Stimulated activated CD8-positive, alpha-beta memory T cell treated with anti-CD3 and anti-CD28 coated beads, Interleukin-4, amount 100 ng/mL, for 4 hours (primary cell): ENCODE measurements at places on chromosomes 4 and X.
A peak's percentile ranks its signal among the peaks of the same experiment; 100 is the strongest.

DNA sequence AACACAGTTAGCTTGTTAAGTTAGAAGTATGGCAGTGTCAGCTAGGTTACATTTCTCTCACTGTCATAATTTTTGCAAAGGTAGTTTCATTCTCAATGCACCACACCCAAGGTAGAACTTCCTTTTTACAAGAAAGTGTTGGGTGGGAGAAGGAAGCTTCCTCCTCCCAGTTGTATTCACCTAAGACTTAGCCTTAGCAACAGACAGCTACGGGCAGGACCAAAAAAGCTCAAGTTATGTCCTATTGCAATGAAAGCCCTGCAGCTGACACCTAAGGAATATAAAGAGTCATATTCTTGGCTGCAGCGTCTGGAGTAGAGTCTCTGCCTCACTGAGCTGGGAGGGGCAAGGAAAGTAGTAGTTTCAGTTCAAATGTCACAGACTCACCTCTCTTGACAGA lies 25.1 kb upstream of the PRDM8 start:
- no peak for DNase-seq

DNA sequence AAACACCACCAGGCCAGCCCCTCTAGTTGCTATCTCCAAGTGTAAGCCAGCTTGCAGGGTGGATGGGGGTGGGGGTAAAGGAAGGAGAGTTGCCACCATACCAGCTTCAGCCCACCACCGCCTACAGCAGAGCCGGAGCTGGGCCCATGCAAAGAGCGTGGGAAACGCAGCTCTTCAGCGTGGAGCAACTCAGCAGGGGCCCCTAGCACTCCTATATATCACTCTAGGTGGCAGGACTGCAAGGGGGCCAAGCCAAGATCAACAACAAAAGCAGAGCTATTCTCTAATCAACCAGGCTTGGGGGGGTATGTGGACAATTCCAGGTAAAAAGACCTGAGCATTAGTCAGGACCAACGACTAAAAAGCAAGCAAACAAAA lies 35.5 kb upstream of the IQSEC2 start:
- no peak for DNase-seq

DNA sequence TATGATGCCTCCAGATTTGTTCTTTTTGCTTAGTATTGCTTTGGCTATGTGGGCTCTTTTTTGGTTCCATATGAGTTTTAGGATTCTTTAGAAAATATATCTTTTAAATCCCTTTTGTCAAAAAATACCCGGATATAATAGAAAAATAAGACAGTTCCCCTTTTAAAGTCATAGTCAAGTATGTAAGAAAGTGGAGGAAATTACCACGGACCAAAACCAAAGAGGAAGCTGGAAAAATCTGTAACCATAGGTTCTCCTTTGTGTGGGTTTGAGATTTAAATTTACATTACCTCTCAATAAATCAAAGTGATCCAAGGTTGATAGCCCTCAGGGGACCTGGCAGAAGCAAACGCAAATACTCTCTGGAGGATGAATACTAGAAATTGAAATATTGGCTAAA lies 58.3 kb upstream of the PACRGL start:
- no peak for DNase-seq

- no peak for DNase-seq
Observed at GRCh38 chr4:13888112-13888511, 260.6 kb upstream of the BOD1L1 start.

- DNase-seq: peak; percentile 86
Observed at GRCh38 chrX:1246816-1247215, 21.8 kb upstream of the CSF2RA start.

DNA sequence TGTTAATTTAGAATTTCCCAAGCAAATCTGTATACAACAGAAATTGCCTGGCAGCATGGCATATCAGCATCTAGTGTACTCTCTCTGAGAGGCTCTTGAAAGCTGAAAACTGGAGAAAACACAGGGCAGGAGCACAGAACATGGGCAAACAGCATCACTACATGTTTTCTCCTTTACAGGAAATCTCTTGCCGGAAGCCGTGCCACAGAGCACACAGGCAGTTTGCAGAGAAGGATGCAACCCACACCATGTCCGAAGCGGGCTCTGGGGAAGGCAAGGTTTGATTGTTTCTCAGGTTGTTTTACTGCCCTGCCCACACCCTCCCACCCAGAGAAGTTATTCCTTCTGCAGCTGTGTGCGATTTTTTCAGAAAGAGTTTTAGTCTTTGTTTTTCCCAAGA lies 41.1 kb upstream of the FAM9C start:
- DNase-seq: no peak

GRCh38 chrX:110320381-110320987 lies 2.6 kb upstream of the AMMECR1 start:
- DNase-seq: no peak

DNA sequence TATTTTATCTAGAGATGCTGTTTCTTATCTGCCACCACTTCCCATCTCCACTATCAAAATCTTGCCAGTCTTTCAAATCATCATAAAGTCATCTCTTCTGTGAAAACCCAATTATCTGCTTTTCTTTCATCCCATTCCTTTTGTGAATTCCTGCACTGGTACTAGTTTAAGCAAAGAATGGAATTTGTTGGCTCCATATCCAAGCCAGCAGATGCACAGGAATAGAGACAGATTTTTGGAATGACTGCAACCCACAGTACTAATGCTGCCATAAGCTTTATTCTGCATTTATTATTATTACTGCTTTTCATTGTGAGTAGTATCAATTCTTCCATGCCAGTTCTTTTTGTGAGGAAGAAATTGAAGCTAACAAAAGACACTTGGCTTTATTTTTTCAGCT lies 616.7 kb downstream of the RAPGEF2 start:
- no peak for DNase-seq

GRCh38 chr4:146567396-146567795 lies 45.7 kb upstream of the SLC10A7 start:
- no peak for DNase-seq

DNA sequence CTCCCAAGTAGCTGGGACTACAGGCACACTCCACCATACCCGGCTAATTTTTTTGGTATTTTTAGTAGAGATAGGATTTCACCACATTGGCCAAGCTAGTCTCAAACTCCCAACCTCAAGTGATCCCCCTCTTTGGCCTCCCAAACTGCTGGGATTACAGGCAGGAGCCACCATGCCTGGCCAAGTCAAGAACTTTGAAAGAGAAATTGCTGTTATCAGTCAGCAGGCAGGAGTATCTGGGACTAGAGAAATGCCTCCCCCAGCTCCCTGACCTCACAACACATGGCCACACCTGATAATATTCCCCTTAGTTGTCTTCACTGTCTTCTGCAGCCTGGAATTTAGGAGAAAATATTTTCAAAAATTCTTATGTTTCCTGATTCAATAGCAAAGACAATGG lies 7.4 kb downstream of the TXK start:
- no peak for DNase-seq

DNA sequence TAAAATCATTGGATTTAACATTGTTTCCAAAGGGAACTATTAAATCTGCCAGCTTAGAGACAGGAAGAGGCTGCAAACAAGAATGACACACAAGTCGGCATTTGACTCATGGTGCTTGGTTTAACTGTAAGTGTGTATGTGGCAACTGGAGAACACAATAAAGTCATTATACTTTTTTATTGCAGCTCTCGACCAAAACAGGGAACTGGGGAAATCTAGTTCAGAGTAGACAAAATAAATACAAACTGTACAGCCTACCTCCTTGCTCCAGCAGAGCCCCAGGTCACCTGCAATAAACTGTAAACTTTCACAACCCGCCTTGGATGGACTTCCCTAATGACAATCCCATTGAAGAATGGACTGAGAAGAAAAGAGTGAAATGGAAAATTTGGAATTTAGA lies 24.0 kb downstream of the NPY5R start:
- no peak for DNase-seq

DNA sequence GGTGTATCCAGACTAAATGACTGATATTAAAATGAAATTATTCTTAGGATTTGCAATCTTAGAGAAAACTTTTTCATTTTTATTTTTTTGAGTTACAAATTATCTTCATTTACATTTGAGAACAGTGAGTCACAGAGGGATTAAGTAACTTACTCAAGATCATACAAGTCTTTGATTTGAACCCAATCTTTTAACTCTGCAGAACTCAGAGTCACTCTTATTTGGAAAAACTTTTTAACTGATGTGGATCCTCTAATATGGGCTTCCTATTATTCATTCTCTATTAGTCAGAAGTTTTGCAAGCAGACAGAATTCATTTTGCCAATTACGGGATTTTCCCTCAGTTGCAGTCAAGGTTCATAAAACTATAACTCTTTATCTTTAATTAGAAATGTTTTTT lies 20.1 kb downstream of the HPRT1 start:
- no peak for DNase-seq
